Naive thymus-derived CD4-positive, alpha-beta T cell (primary cell): ENCODE measurements at places on chromosomes 1 and 21. TPM values are rescaled to one million over a fixed set of nuclear protein-coding genes. Genes with fewer than 3 reads are reported as not detected.

The B3GALT5 gene
- not detected for total RNA-seq

DNA sequence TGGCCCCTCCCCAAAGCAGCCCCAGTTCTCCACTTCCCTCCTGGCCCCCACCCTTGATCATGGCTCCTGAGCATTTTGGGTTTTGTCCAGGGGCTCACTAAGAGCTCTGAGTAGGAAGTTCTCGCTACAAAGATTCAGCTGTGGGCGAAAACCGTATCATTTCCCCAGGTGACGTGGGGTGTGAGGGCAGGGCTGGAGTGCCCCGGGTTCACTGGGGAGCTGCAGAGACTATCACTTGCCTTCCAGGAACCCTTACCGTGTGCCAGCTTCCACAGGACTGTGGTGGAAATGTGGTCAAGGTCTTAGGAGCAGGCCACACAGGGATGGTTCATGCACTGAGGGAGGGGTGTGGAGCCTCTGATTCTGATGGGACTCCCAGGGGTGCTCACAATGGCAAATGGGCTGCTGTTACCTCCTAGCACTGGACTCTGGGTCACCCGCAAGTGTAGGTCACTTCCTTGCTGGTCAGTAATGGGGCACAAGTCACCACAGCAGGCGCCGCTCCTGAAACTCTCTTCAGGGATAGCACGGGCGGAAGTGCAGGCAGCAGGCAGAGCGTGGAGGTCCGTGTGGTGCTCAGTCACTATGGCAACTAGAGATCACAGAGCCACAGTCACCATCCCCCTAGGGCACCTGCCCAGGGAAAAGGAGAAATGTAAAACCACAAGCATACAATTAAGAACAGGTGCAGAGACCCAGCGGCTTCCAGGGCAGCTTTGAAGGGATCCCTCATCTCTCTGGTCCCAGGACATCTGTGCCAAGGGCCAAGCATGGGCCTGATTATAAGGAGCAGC, 35.4 kb downstream of the RSPH1 start:
- peak; percentile 71 for DNase-seq
- H3K4me3 ChIP-seq: peak overlapping the region; percentile 30
- no peaks in the 10 kb centered on the region for H3K27me3 ChIP-seq
- H3K27ac ChIP-seq: peak overlapping the region; percentile 73

DNA sequence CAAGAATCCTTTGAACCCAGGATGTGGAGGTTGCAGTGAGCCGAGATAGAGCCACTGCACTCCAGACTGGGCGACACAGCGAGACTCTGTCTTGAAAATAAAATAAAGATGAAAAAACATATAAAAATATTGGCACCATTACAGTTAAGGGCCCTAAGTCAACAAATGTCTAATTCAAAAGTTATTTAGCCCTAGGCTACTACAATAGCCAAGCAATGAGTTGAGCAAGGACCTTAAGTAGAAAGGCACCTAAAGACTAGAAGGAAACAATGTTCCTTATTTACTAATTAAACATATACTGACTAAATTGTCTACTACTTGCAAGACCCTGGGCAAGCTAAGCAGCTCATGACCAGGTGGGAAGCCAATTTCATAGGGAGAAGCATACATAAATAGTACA, 4.1 kb downstream of the PIK3R3 start:
- no peak for DNase-seq
- no peak overlapping the region for H3K27ac ChIP-seq
- H3K36me3 ChIP-seq: no peaks in the 10 kb centered on the region
- H3K4me1 ChIP-seq: peaks cover 7% of the 10 kb centered on the region
- H3K27me3 ChIP-seq: peaks cover 4% of the 10 kb centered on the region

DNA sequence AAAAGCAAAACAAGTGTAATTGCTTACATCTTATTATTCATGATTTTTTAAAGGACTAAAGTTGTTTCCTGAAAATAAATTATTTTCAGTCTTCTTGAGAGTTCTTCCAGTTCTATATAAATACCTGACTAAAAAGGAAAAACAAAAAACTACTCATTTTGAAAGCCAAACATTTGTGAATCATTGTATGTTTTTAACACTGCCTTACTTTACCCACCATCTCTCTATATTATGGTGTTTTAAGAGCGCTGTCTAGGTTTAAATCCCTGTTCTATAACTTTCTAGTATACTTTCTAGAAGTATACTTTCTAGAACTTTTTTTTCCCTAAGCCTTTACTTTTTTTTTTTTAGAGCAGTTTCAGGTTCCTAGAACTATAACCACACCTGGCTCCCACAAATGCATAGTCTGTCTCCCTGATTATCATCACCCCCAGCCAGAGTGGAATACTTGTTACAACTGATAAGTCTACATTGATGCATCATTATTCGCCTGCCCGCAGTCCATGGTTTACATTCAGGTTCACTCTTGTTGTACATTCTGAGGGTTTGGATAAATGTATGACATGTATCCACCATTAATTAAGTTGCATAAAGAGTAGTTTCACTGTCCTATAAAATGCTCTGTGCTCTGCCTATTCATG, 9.8 kb downstream of the RSBN1 start:
- H3K4me3 ChIP-seq: no peak overlapping the region
- peaks cover under 1% of the 10 kb centered on the region for H3K36me3 ChIP-seq
- H3K27ac ChIP-seq: no peak overlapping the region
- no peak for DNase-seq
- H3K27me3 ChIP-seq: no peaks in the 10 kb centered on the region
- peaks cover 40% of the 10 kb centered on the region for H3K4me1 ChIP-seq

The TP73 gene
- 0.45 TPM for total RNA-seq

DNA sequence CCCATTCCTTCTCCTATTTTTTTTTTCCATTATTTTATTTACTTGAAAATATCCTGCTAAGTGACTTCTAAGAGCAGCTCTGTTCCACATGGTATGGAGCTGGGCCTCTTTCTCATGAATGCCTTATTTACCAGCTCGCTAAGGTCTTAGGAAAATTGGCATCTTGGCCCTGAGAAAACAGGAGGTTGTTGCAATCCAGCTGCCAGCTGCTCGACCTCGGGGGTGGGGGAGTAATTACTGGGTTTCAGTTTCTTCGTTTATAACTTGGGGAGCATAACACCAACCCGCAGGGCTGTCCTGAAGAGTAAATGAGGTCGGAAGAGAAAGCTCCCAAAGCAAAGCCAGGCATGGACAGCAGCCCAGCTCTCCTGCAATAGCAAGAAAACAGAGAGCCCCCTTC, 176.3 kb downstream of the AJAP1 start:
- no peaks in the 10 kb centered on the region for H3K4me1 ChIP-seq
- H3K36me3 ChIP-seq: no peaks in the 10 kb centered on the region
- H3K27ac ChIP-seq: no peak overlapping the region
- DNase-seq: no peak
- no peaks in the 10 kb centered on the region for H3K27me3 ChIP-seq

DNA sequence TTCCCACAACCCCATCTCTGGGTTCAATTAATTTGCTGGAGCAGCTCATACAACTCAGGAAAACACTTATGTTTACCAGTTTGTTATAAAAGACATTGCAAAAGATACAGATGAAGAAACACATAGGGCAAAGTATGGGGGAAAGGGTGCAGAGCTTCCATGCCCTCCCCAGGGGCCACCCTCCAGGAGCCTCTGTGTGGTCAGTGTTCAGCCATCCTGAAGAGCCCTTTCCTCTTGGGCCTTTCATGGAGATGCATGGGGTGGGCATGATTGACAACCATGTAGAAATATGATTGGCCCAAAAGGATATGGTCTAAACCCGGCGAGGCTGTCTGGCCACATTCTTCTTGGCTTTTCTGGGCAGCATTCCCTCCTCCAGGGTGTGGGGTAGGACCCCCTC, 56.8 kb upstream of the PDE9A start:
- no peaks in the 10 kb centered on the region for H3K27me3 ChIP-seq
- H3K4me1 ChIP-seq: no peaks in the 10 kb centered on the region

- H3K4me1 ChIP-seq: no peaks in the 10 kb centered on the region
- no peak for DNase-seq
- no peaks in the 10 kb centered on the region for H3K36me3 ChIP-seq
- no peak overlapping the region for H3K4me3 ChIP-seq
- H3K27me3 ChIP-seq: no peaks in the 10 kb centered on the region
- H3K27ac ChIP-seq: no peak overlapping the region
Observed at GRCh38 chr1:30912224-30912623, 3.7 kb upstream of the SDC3 start.

GRCh38 chr1:159282118-159282517, 20.0 kb upstream of the FCER1A start:
- no peak for DNase-seq
- H3K4me1 ChIP-seq: no peaks in the 10 kb centered on the region
- no peak overlapping the region for H3K27ac ChIP-seq
- H3K4me3 ChIP-seq: no peak overlapping the region
- no peaks in the 10 kb centered on the region for H3K27me3 ChIP-seq

GRCh38 chr1:5617179-5617520, 375.1 kb downstream of the NPHP4 start:
- H3K27me3 ChIP-seq: no peaks in the 10 kb centered on the region
- no peaks in the 10 kb centered on the region for H3K36me3 ChIP-seq
- no peak overlapping the region for H3K27ac ChIP-seq
- H3K4me3 ChIP-seq: no peak overlapping the region
- no peak for DNase-seq

The SPRR1A gene
- not detected for total RNA-seq

The WNT9A gene
- not detected for total RNA-seq

DNA sequence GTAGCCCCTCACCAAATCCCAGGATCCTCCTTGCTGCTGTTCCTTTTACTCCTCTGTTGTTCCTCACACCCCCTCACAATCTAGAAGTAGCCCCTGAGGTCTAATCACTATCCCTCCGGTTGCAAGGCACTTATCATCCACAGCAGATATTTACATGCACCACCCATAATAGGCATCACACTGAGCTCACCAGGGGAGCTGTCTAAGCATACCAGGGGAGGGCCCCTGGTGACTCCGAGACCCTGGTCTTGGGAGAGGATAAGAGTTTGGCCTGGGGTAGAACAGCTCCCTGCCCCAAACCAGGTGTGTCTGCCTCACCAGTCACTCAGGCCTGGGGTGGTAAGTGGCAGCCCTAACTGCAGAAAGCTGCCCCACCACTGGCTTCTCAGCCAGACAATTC, 37.3 kb upstream of the ZC3H12A start:
- no peaks in the 10 kb centered on the region for H3K4me1 ChIP-seq
- H3K4me3 ChIP-seq: no peak overlapping the region
- DNase-seq: no peak
- H3K27ac ChIP-seq: no peak overlapping the region

DNA sequence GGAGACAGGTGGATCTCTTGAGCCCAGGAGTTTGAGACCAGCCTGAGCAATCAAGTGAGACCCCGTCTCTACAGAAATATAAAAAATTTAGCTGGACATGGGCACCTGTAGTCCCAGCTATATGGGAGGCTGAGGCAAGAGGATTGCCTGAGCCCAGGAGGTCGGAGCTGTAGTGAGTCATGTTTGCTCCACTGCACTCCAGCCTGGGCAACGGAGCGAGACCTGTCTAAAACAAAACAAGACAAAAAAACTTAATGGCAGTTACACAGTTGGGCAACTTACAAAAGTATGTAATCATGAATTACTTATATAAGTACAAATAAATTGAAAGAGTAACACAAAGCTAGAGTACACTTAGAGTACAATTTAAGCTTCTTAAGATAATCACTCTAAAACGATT, 25.2 kb downstream of the RC3H1 start:
- DNase-seq: no peak
- H3K4me1 ChIP-seq: no peaks in the 10 kb centered on the region
- no peak overlapping the region for H3K27ac ChIP-seq

GRCh38 chr1:94661431-94661932, 119.9 kb upstream of the F3 start:
- no peak overlapping the region for H3K4me3 ChIP-seq
- DNase-seq: no peak
- no peaks in the 10 kb centered on the region for H3K27me3 ChIP-seq
- H3K36me3 ChIP-seq: no peaks in the 10 kb centered on the region
- no peaks in the 10 kb centered on the region for H3K4me1 ChIP-seq

DNA sequence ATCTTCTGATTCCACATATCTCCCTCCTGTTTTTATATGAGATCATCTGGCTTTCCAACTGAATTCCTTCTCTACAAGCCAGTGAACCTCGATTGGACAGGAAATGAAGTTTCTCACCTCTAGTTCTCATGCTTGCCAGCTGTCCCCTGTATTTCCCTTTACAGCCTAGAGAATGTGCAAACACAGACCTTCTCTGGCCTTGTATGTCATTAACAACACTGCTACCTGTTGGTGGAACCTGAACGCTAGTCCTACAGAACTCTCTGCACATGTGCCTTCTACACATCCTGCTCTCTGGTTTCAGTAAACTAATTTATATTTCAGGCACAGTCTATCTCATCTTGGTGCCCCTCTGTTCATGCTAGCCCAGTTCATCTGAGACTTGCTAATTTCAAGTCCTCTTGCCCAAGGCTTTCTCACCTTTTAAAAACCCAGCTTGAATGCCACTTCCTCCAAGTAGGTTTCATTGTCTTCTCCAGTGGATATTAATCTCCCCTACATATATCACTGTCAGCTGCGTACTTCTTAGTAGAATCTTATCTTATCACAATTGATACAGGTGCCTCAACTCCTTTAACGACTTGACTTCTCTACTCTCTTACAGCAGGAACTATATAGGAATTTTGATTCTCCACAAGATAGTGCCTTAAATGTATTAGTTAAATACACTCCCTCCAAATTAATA, 549.9 kb downstream of the PLPP3 start:
- no peaks in the 10 kb centered on the region for H3K36me3 ChIP-seq
- no peaks in the 10 kb centered on the region for H3K27me3 ChIP-seq

The ADAMTS1 gene
- not detected for total RNA-seq
